ENCODE measurements at places on chromosomes 5 and 9.

DNA sequence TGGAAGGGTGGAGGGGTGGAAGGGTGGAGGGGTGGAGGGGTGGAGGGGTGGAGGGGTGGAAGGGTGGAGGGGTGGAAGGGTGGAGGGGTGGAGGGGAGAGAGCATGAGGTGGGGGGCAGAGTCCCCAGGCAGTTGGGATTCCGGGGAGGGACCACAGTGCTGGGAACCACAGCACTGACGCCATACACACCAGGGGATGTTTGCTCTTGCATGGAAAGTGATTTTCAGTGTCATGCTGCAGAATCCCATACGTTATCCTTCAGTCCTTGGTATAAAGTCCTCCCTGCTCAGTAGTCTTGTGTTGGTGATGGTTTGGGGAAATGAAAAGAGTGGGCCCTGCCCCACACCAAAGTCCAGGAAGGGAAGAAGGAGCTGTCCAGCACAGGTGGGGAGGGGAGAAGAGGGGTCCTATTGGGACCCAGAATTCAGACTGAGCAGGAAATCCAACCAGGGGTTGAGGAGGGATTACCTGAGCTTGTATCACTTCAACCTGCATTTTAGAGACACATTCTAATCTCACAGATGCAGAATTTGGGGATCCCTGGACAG lies 5.5 kb upstream of the FIBCD1 start:
- no peak for DNase-seq

GRCh38 chr9:27688954-27689353 lies 115.7 kb upstream of the C9orf72 start:
- DNase-seq: no peak

GRCh38 chr5:20524991-20525529 lies 537.1 kb upstream of the CDH18 start:
- no peak for DNase-seq

- no peak for DNase-seq
Measured at GRCh38 chr9:129264388-129264787, 86.3 kb upstream of the IER5L start.

GRCh38 chr5:14086261-14086660 lies 56.9 kb upstream of the TRIO start:
- DNase-seq: no peak

DNA sequence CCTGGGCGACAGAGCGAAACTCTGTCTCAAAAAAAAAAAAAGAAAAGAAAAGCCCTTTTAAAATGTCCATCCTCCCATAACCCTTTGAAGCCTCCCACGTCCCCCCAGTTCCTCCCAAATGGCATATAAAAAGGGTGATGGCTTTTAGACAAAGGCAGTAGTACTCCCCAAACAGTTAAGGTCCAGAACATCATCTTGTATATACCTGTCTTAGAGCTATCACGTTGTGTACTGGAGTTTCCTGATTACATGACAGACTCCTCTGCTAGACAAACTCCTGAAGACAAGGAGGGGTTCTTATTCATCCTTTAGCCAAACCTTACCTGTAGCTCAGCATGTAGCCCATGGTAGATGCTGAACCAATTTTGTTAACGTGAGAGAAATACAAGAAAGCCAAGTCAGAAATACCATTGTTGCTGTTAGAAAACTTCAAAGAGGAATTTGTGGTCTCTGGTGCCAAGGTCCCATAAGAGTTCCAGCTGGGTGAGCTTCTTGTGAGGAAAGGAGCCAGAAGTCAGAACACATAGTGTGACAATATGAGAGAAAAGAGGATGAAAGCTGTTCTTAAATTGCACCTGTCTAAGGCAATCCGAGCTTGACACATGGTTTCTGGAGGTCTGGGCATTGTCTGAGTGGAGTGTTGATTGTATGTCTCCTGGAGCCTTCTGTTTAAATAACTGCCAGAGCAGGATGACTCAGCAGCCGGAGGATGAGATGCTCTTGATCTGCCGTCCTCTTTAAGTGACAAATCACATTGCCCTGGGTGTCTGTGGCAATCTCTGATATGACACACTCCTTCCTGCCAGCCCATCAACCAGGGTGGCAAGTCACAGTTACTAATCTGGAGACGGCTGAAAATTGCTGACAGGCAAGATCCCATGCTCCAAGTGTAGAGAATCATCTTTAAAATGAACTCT lies 69.1 kb downstream of the ARRDC3 start:
- peak; percentile 63 for DNase-seq

DNA sequence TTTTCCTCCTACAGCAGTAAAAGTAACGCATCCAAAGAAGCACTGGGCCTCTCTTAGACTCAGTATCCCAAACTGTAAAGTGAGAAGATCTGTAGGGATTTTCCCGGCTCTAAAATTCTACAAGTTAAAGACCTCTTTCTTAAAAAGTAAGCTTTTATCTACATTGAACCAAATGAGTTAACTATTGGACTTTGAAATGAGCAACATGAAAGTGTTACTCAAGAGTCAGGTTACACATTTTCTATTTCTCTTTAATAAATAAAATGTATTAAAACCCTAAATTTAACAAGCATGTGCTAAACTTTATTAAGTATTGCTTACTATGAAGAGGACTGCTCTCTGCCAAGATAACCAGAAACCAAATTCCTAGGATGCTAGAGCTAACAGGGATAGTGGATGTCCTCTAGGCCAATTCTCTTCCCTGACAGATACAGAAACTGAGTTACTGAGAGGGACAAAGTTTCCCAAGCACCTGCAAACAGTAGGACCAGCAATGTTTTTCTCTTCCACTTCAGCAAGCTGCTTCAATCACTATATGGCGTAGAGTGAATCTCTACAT lies 21.7 kb downstream of the NFIB start:
- DNase-seq: no peak

DNA sequence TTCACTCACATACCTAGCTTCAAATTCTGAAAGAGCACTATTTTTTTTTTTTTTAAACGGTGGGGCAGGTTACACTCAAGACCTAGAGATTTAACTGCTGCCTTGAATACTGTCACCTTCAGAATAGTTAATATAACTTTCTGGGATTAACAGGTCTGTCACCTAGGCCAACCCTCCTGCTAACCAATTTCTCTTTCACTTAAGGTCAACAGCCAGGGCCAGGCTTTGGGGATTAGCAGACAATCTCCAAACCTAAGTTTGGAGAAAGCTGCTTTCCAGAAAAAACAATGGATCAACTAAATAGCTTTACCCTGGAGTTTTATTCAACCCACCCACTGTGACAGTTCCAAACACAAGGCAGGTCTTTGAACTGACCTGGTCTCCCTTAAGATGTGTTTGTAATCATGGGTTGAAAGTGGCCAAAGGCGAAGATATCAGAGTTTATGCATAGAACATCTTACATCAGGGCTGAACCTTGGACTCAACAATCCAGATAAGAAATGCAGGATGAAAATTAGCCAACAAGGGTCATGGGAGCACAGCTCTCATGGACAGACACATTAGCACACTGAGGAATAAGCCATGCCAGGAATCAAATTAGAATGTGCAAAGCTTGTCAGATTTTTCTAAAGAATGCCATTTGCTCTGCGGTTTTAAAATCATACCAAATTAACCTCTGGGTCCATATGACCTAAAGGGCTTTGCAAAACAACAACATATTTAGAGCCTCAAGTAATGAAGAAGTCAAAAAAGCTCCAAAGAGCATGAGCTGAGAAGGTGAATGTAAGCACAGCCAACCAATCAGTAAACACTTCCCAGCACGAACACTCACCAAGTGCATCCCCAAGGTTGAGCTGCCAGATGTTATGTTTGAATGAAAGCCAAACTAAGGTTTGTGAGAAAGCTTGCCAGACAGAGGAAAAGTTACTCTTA lies 538.5 kb upstream of the DMAC1 start:
- no peak for DNase-seq

- no peak for DNase-seq
Measured at GRCh38 chr5:83428126-83428525, 43.4 kb upstream of the VCAN start.

DNA sequence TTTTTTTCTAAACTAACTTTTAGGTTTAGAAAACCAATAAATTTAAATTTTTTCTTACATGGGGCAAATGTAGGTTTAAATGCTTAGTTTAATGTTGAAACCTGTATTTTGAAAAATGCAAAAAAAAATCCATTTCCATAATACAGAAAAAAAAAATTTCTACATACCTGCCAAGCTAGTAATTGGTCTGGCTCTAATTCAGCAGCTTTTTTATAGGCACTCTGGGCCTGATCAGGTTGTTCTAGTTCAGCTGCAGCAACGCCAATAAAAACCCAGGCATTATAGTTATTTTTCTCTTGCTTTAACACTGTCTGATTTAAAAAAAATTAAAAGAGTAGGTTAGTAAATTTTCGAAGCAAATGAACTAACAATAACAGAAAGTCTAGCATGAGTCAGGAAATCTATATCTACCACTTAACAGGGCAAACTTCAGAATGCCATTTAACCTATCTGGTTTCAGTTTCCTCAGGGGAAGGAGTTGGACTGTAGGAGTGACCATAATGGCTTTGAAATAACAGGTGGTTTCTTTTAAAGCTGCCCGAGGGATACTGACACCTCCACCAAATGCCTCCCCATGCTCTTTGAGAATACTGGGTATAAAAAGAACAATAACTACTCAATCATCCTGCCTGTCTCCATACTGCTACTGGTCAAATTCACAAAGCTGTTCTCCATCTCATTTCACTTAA lies 11.6 kb downstream of the SKIC3 start:
- DNase-seq: no peak

GRCh38 chr5:131641494-131641893 lies 6.5 kb upstream of the RAPGEF6 start:
- no peak for DNase-seq

DNA sequence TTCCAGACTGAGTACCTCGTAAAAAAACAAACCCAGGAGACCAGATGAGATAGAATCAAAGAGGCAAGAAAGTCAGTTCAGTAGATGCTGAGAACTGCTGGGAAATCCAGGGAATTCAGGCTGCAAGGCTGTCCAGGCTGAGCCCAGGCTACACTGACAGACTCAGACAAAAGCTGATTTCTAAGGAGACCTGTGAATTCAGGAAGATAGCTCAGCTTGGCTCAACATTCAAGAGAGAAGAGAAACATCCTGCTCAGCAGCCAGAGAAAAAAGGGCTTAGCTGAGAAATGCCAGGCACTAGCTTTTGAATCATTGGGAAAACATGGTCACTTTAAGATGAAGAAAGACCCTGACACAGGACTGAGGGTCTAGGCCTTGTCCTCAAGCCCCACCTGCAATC lies 118.2 kb upstream of the SLC44A1 start:
- DNase-seq: no peak

DNA sequence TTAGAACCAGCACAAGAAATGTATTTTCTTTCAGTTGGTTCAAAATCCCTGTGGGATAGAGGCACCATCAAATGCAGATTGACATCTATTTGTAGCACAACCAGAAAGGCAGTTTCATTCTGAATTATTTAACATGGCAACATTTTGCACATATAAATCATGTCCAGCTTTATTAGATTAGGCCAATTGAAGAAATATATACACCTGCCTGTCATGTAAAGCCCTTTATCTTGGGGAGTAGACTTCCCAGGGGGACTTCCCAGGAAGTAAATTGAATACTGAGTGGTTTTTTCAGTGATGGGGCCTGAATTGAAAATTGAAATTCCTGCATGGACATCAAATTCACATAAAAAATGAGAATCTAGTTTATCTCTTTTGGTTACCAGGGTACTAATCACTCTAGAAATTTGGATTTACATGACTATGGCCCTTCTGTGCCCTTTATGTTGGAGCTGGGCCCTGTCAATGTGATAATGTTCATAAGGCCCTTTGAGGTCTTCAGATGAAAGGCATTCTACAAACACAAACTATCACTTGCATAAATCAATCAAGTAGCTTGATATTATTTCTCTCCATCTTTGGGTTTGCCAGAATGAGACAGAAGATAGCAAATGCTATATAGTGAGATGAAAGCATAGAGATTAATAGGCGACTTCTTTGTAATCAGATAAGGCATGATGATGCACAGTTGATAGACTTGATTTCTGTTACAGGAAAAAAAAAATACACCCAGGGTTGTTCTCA lies 26.2 kb upstream of the ZNF608 start:
- no peak for DNase-seq

GRCh38 chr5:152514827-152515397 lies 109.8 kb upstream of the NMUR2 start:
- peak; percentile 21 for DNase-seq

DNA sequence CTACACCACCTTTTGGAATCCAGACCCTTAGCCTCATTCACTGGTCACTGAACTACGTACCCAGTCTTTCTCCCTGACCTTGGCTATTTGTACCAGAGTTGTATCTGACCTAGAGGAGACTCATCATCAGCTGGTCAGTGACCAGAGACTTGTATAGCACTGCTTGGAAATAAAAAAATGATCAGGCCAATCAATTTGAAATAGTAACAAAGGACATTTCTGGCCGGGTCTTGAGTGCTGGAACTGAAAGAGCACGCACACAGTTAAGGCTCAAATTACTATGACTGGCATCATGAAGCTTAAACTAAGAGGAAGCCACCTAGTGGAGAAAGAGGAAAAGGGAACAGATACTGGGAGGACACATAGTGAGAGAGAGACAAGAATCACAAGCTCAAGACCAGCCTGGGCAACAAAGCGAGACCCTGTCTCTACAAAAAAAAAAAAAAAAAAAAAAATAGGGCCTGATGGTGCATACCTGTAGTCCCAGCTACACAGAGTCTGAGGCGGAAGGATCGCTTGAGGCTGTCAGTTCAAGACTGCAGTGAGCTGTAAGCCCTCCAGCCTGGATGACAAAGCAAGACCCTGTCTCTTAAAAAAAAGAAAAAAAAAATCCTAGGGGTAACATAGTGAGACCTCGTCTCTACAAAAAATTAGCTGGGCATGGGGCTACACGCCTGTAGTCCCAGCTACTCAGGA lies 12.8 kb upstream of the SRP19 start:
- DNase-seq: peak; percentile 24

GRCh38 chr5:119681734-119682133 lies 52.4 kb downstream of the FAM170A start:
- no peak for DNase-seq

All from COLO829 (cell line).